ENCODE measurements at places on chromosomes 1 and 21.

DNA sequence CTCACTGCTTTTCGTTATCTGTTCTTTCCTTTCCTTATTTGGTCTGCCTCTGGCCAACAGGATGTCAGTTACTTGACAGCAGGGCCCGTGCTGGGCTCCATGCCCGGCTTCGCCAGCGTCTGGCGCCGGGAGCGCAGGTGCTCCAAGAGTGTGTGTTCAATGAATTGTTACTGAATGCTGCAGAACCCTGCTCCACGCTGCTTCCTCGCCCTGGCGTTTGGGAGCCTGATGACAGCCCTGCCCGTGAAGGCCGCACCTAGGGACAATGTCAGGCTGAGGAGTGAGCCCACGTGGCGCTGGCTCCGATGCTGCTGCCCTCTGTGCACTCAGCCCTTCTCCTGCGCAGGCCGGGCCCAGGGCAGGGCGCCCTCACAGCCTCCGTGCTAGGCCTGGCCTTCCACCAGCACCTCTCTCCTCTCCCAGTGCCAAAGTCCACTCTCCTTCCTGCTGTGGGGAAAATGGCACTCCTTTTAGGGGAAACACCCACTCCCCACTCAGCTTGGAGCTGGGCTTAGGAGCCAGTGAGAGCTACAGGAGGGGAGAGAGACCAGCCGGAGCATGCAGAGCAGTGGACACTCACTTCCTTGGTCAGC is 51.4 kb downstream of the ACBD3 start:
- H3K4me1 ChIP-seq = no peaks in the 10 kb centered on the region
- no peak for DNase-seq
- H3K27me3 ChIP-seq = peaks cover 18% of the 10 kb centered on the region
- no peak overlapping the region for H3K27ac ChIP-seq

- H3K27me3 ChIP-seq = no peaks in the 10 kb centered on the region
- H3K27ac ChIP-seq = no peak overlapping the region
- H3K4me1 ChIP-seq = peaks cover 49% of the 10 kb centered on the region
- no peak for DNase-seq
- H3K36me3 ChIP-seq = peaks cover 29% of the 10 kb centered on the region
- H3K4me3 ChIP-seq = no peak overlapping the region
Observed at GRCh38 chr1:54381524-54381923, 24.7 kb downstream of the SSBP3 start.

DNA sequence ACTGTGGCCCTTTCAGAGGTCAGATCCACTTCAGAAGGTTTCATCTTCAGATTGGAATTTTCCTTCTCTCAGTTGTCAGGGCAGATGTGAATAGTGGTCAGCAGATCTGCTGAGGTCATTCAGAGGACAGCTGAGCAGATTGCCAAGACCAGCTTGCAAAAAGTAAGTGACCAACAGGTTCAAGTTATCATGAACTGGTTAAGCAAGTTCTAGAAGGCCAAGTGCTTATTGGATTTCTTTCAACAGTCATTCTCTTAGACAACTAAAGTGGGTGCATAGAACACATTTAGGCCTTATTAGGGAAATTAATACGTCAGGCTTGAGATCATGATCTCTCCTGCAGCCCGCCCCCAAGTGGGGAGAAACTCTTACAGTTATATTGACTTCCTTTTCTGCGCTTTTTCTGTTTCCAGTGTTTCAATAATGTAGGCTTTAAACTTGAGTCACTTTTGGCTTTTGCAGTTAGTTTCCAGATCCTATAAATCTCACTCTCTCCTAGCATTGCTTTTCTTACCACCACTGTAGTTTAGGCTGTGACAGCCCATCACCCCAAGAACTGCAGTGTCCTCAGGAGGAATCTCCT is 96.4 kb downstream of the C1orf21 start:
- H3K4me3 ChIP-seq = no peak overlapping the region
- no peaks in the 10 kb centered on the region for H3K4me1 ChIP-seq
- no peaks in the 10 kb centered on the region for H3K36me3 ChIP-seq
- no peak for DNase-seq
- H3K27ac ChIP-seq = no peak overlapping the region
- H3K27me3 ChIP-seq = no peaks in the 10 kb centered on the region

DNA sequence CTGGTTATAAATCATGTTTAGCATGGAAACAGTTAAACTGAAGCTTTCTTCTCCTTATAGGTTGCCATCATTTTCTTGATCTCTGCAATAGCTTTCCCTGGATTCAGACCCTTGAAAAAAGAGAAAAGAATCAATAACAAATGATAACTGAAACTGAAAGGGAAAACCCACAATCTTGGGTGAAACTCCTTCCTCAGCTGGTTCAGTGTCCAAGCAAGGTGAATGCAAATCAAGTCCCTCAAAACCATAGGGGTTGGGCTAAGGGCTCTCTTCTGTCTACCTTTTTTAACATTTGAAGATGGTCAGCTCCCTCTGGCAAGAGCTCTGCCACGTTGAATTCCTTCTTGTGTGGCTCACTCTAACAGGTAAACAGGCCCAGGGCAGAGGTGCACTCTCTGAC is 7.1 kb upstream of the ATP13A2 start:
- H3K4me3 ChIP-seq = no peak overlapping the region
- no peaks in the 10 kb centered on the region for H3K27me3 ChIP-seq
- H3K27ac ChIP-seq = peak overlapping the region; percentile 61
- no peak for DNase-seq
- H3K4me1 ChIP-seq = peaks cover 14% of the 10 kb centered on the region
- H3K36me3 ChIP-seq = peaks cover 34% of the 10 kb centered on the region

DNA sequence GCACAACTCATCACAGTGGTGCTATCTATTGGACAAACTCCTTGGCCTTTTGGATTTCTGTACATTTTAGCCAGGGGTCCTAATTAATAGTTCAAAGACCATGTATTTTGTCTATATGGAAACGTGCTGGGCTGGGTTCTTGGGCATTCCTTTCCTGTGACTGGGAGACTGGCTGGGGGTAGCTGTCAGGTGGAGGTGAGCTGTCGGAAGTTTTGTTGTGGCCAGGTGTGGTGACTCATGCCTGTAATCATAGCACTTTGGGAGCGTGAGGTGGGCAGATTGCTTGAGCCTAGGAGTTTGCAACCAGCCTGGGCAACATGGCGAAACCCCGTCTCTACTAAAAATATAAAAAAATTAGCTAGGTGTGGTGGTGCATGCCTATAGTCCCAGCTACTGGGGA is 392.4 kb downstream of the RPS6KC1 start:
- no peaks in the 10 kb centered on the region for H3K36me3 ChIP-seq
- no peaks in the 10 kb centered on the region for H3K27me3 ChIP-seq
- H3K27ac ChIP-seq = no peak overlapping the region

- no peak for DNase-seq
- H3K4me1 ChIP-seq = no peaks in the 10 kb centered on the region
- H3K27me3 ChIP-seq = peaks cover 4% of the 10 kb centered on the region
- H3K36me3 ChIP-seq = no peaks in the 10 kb centered on the region
Observed at GRCh38 chr21:37800057-37800455, 116.2 kb downstream of the KCNJ6 start.

DNA sequence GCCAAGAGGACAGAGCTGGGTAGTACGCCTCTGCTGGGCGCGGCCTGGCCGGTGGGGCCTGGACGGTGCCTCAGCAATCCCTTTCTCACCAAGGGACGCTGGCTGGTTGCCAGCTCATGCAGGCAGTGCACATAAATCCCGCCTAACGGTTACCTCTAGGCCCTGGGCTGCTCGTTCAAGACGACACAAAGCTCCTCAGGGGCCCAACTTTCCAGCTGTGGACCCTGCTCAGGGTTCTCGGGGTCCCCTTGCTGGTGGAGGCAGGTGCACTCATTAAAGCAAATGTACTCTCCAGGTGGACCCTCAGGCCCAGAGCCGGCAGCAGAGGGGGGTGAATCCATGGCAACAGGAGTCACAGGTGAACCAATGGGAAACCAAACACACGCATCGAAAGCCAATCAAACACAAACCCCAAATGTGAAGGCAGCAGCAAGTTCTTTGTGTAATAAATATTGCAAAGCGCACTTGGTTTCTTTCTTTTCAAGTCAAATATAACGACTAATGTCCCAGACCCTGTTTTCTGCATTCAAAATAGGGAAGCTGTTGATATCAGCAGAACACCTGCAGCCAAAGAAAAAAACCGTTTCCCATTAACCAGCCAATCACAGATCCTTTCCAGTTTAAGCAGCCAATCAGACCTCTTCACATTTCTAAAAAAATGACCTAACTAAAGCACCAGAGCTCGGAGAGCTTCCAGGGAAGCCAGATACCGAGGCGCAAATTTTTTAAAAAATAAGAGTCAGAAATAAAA is 26.1 kb upstream of the CLSTN1 start:
- H3K36me3 ChIP-seq = peaks cover 11% of the 10 kb centered on the region
- H3K27ac ChIP-seq = peak overlapping the region; percentile 6
- peaks cover 28% of the 10 kb centered on the region for H3K27me3 ChIP-seq
- DNase-seq = no peak
- peaks cover 29% of the 10 kb centered on the region for H3K4me1 ChIP-seq
- peak overlapping the region; percentile 27 for H3K4me3 ChIP-seq

GRCh38 chr1:177983482-177984135 is 13.8 kb upstream of the SEC16B start:
- no peaks in the 10 kb centered on the region for H3K27me3 ChIP-seq
- no peak overlapping the region for H3K4me3 ChIP-seq
- H3K36me3 ChIP-seq = no peaks in the 10 kb centered on the region
- no peaks in the 10 kb centered on the region for H3K4me1 ChIP-seq
- DNase-seq = no peak
- no peak overlapping the region for H3K27ac ChIP-seq

- peaks cover 23% of the 10 kb centered on the region for H3K36me3 ChIP-seq
- DNase-seq = peak; percentile 36
- peaks cover 87% of the 10 kb centered on the region for H3K4me1 ChIP-seq
- H3K27me3 ChIP-seq = no peaks in the 10 kb centered on the region
Observed at GRCh38 chr1:206467915-206468314, 2.4 kb upstream of the IKBKE start.

DNA sequence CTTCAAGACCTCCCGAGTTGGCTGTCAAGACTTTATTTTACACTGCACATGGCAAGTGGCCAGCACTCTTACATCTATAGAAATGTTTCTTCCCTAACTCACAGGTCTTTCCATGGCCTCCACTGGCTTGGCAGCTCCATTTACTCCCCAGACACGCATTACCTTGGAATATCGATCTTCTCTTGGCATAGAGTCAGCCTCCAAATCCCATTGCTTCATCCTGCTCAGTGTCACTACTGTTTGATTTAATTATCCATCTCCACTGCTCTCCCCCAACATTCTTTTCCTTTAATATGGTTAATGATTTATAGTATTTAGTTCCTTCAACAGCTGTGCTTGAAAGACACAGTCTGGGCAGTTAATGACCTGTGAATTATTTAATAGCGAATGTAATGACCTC is 241.2 kb upstream of the MAP1LC3C start:
- H3K4me3 ChIP-seq = no peak overlapping the region
- DNase-seq = no peak
- H3K27ac ChIP-seq = no peak overlapping the region
- H3K27me3 ChIP-seq = no peaks in the 10 kb centered on the region

- DNase-seq = no peak
- no peak overlapping the region for H3K27ac ChIP-seq
- no peaks in the 10 kb centered on the region for H3K27me3 ChIP-seq
- peaks cover 34% of the 10 kb centered on the region for H3K4me1 ChIP-seq
Observed at GRCh38 chr1:230153641-230154296, 86.7 kb downstream of the GALNT2 start.

DNA sequence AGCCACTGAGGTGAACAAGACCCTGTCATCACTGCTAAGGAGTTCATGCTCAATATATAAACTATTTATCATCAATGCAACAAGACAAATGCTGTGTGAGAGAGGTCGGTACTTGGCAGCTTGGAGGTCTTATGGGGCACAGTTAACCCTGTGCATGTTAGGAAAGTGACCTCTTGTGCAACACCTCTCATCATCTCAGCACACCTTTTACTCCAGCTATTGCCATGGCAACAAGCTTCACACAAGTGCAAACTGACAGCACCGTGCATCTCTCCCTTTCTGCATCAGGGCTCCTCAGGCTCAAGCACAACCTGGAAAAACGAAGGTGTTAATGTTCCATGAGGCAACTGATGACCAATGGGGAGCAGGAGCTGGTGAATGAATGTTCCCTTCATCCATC is 14.7 kb upstream of the MYSM1 start:
- H3K27me3 ChIP-seq = peaks cover 16% of the 10 kb centered on the region
- H3K36me3 ChIP-seq = no peaks in the 10 kb centered on the region
- no peak overlapping the region for H3K27ac ChIP-seq
- DNase-seq = no peak

DNA sequence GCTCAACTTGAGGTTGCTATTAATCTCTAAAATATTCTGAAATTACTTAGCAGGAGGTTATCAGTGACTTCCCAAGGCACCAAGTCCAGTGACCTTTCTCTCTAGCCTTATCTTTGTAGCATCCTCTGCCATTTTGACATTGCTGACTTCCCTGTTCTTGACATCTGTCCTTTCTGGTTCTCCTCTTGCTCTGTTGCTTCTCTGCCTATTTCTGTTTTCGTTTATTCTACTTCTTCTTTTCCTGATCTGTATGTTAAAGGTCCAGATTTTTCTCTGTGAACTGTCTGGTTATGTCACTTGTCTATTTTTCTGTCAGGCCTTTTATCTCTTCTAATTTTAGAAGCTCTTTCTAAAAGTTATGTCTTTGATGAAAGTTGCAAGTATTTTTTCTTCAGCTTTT is 178.8 kb downstream of the VPS13D start:
- H3K27me3 ChIP-seq = no peaks in the 10 kb centered on the region
- DNase-seq = no peak
- H3K4me1 ChIP-seq = peaks cover 47% of the 10 kb centered on the region
- no peak overlapping the region for H3K4me3 ChIP-seq
- H3K36me3 ChIP-seq = peaks cover 77% of the 10 kb centered on the region

DNA sequence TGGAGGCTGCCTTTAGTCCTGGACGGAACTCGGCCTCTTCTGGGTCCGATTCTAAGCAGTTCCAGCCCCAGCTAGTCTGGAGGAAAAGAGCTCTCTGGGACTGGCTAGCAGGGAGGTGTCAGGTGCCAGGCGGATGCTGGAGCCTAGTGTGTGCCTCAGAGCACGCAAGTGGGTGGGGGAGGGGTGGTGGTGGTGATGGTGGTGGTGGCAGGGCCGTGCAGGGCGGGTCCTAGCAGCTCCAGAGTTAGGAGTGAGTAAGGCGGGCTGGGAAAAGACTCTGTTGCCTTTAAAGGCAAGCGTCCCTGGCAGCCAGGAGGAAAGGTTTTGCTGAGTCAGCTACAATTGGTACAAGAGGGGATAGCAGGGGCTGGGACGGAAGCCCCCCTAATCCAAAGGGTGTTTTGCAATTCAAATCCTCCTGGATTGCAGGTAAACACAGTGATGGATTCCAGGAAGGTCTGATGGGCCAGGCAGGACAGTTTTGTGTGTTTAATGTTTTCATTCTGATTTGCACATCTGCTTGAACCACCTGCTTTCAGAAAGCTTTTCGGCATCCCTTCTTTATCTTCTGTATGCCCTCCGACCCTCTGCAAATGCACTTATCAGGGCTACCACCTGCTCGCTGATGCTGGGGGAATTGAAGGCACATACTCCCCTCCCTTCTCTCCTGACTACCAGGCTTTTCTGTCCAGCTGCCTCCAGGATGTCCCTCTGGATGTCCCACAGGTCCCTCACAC is 4.1 kb upstream of the SLC2A1 start:
- peak; percentile 36 for DNase-seq
- peaks cover 2% of the 10 kb centered on the region for H3K36me3 ChIP-seq
- peaks cover 47% of the 10 kb centered on the region for H3K27me3 ChIP-seq
- no peak overlapping the region for H3K4me3 ChIP-seq
- peaks cover 30% of the 10 kb centered on the region for H3K4me1 ChIP-seq
